ENCODE measurements at places on chromosomes 6 and 20.

DNA sequence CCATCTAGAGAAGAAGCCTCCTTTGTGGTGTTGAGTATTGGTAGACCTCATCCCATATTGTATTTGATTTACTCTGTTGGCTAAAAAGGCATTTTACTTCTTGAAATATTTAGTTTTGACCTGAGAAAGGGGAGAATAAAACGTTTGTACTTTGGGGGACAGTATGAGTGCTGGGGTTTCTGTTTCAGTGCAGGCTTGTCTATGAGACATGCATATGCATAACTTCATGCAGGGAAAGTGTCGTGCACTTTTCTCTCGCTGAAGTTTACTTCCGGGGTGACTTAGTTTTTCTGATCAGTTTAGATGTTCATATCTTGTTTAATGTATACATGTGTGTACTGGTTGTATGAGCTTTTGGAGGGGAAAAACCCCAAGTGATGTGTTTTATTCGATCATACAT, 59.5 kb downstream of the UTRN start:
- DNase-seq = no peak

GRCh38 chr20:50561379-50562078, 51.3 kb downstream of the PTPN1 start:
- DNase-seq = peak; percentile 17

GRCh38 chr20:62716198-62716940, 7.7 kb downstream of the NTSR1 start:
- no peak for DNase-seq

- no peak for DNase-seq
Observed at GRCh38 chr6:14082771-14083170, 34.8 kb upstream of the CD83 start.

- no peak for DNase-seq
Observed at GRCh38 chr6:73234733-73235132, 9.4 kb upstream of the KHDC1L start.

DNA sequence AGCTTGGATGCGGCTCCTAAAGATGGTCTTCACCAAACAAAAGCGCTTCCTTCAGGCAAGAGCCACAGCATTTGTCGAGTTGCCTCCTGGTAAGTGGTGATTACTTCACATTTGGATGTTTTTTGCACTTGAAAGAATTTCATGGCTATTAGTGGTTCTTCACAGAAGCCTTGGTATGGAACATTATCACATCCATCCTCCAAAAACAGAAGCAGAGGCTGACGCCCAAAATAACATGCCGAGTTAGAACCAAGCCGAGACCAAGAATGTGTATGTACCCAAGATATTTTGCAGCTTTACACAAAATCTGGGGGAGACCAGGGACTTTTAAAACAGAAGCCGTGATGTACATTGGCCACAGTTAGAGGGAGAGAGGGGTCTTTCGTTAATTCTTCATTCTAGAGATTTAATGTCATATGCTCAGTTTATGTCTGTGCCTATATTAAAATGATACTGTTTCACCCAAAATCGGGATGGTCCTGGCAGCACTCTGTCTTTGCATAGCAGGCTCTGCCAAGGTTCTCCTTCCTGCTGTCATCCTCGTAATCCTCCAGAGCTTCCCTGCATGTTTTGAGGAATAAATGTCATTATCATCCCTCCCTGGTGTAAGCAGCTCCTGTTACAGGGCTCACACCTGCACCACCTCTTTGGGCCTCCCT, 109.3 kb downstream of the TMEM242 start:
- DNase-seq = no peak

All from stimulated activated CD4-positive, alpha-beta T cell treated with anti-CD3 and anti-CD28 coated beads, Interleukin-15, amount 100 ng/mL, for 1 hour (primary cell).